ENCODE measurements at places on chromosomes 7 and 10.

DNA sequence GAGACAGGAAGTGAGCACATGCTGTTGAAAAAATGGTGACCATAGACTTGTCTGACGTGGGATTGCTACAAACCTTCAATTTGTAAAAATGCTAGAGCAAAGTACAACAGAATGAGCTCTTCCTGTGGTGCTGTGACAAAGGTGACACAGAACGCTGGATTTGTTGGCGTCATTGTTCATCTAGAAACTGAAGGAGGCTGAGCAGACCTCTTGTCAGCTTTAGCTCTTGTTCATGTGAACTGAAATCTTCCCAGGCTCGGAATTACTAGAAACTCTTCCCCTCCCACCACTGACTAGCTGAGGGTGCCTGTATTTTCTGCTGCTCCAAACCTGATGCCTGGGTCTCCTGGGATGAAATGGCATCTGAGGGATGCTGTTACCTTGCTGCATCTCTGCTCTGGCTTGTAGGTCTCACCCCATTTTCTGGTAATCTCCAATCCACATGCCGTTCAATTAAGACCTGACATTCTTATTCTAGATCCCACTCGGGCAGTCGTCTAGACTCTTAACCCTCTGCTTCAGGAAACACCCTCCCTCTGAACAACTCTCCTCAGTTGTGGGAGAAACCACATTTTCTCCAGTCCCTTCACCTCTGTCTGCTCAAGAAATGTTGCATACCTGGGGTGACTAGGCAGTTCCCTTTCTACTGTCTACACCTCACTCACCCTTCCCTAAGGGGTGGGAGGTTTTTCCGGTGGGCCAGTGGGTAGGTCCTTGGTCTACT, 349.3 kb downstream of the CXCL12 start:
- DNase-seq = no peak

DNA sequence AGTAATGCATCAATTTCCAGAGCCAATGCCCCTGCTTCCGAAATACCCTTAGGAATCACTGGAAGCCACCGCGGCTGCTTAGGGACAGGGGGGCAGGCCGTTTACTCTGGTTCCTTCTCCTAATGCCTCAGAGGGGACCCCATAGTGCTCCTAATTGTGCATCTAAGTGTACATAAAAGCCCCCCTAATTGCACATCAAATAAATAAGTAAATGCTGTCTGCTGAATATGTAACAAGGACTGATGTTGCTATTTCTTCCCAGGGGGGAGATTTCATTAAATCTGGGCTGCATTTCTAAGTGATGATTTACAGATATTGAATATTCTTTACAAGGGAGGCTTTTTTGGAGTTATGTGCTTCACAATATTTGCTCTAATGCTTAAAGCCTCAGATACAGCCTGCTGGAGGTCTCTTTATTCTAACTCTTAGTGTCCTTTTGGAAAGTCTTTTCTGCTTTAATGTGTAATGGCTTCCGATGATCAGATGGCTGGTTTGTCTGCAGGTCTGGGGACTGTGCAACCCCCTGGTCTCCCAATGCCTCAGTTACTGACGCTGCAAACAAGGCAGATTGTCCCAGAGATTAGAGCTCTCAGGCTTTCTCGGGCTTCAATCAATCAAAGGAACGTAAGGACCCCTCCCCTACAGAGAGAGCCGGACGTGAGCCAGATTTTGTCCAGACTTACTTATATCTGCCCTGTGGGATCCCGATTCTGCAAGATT, 143.0 kb downstream of the PRPF18 start:
- DNase-seq = no peak

- no peak for DNase-seq
Measured at GRCh38 chr7:17094963-17095574, 203.4 kb upstream of the AHR start.

GRCh38 chr7:29156907-29157452, 10.6 kb upstream of the CPVL start:
- no peak for DNase-seq

DNA sequence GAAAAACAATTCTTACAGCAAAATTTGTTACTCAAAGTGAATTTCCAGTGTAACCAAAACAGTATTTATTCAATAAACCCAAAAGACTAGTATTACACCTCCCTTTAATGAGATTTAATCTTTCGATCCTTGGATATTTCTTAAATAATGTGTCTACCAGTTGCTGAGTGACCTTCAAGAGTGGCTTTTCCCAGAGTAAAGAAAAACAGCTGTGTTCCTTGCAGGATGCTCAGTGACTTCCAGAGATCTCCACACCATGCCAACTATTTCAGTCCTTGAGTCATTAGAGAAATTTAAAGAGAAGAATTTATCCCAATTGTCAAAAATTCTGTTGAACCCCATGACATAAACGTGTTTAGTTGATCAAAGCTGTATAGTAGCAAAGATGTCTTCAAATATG, 44.0 kb downstream of the IMMP2L start:
- no peak for DNase-seq

- DNase-seq = no peak
Measured at GRCh38 chr7:100896732-100897608, 1.3 kb upstream of the ACHE start.

GRCh38 chr10:22316286-22317075, at the start of gene COMMD3:
TSS of gene COMMD3 (plus strand) at chr10:22316388. CDS start at chr10:22316418, 30 bp downstream.
- DNase-seq = no peak

- no peak for DNase-seq
Measured at GRCh38 chr10:13660551-13660920, 73.8 kb downstream of the PRPF18 start.
